ENCODE measurements at places on chromosomes 1 and 21. TPM values are rescaled to one million over a fixed set of nuclear protein-coding genes. Genes with fewer than 3 reads are reported as not detected.

The RNU1-3 gene
- total RNA-seq: under 0.01 TPM

The DMRTA2 gene
- total RNA-seq: not detected

The FHAD1 gene
- total RNA-seq: not detected

The RAB42 gene
- 3.0 TPM for total RNA-seq

The LRRC53 gene
- total RNA-seq: not detected

The GABRD gene
- not detected for total RNA-seq
